ENCODE measurements at places on chromosomes 12 and 14.
A peak's percentile ranks its signal among the peaks of the same experiment; 100 is the strongest.

DNA sequence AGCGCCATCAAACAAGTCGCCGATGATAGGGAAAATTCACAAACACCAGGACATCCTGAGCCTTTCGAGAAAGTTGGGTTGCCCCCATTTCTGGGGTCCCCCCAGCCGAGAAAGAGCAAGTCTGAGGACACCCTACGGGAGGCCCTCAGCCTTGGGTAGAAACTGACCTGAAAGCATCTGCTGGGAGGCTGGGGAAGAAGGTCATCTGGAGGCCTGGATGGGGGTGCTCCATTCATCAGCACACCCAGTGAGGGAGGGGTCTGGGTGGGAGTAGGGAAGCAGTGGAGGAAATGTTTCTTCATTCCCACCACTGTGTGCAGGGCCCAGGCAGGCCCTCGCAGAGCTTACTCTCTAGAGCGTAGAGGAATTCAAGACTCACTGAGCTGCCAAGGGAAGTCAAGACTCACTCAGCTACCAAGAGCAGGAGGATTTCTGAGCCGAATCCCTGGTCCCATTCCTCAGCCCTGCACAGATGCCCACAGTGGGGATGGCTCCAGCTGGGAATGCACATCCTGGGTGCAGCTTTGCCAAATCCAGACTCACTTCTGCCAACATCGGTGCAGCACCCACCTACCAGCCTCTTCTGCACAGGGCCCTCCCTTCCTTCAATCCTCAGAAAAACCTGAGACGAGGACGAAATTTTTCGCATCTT lies 38.1 kb downstream of the DIO3 start:
- DNase-seq: no peak

- no peak for DNase-seq
Observed at GRCh38 chr14:61478971-61479473, 157.6 kb downstream of the PRKCH start.

GRCh38 chr12:55420307-55420962 lies 5.6 kb upstream of the OR6C76 start:
- DNase-seq: no peak

- peak; percentile 68 for DNase-seq
Observed at GRCh38 chr12:109994401-109995175, 1.6 kb downstream of the GIT2 start.

GRCh38 chr14:94953541-94954260 lies 183.8 kb upstream of the GSC start:
- DNase-seq: no peak

DNA sequence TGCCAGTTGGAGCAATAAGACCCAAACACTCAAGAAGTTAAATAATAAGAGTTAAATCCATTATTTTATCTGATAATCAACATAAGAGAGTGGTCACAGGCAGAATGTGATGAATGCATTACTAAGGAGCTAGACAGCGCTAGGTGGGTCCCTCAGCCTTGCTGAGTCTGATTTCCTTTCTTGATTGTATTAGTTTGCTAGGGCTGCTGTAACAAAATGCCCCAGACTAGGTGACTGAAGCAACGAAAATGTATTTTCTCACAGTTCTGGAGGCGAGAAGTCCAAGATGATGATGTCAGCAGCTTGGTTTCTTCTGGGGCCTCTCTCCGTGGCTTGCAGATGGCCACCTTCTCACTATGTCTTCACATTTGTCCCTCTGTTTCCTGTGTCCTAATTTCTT lies 8.2 kb upstream of the CCDC177 start:
- DNase-seq: no peak

DNA sequence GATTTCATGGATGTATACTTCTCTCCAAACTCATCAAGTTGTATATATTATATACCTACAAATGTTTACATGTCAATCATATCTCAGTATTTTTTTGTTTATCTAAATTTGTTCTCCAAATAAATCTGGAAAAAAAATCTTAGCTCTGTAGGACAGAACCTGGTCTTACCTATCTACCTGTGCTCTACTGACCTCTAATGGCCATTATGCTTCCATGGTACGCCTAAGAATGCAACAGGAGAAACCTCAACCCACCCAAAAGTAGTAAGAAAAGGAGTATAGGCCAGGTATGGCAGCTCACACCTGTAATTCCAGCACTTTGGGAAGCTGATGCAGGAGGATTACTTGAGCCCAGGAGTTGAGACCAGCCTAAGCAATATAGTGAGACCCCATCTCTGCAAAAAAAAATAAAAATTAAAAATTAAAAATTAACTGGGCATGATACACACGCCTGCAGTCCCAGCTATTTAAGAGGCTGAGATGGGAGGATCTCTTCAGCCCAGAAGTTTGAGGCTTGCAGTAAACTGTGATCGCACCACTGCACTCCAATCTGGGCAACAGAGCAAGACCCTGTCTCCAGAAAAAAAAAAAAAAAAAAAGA lies 8.7 kb downstream of the OR11H4 start:
- no peak for DNase-seq
